ENCODE measurements at places on chromosomes 7 and 10.

DNA sequence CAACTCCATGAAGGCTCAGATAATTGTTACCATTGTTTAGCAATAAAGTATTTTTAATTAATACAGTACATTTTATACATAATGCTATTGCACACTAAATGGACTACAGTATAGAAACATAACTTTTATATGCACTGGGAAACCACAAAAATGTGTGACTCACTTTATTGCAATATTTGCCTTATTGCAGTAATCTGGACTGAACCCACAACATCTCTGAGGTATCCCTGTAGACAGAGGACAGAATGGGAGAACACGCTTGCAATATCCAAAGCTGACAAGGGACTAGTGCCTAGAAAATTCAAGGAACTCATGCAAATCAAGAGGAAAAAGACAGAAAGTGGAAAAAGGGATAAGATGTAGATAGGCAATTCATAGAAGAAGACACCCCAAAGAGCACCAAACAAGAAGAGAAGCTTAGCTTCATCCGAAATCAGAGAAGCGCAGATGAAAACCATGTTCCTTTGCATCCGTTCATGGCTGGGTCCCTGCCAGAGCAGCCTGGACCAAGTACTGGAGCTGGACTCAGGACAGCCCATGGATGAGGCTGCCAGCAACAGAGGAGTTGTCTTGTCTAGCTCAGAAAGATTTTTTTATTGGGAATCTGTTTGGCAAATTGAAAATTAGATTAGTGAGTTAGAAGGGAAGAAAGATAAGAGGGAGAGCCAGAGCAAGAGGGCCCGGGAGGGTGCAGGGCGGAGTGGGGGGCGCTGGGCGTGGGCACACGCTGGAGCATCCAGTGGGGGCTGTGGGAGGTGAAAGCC is 16.0 kb upstream of the GALNTL5 start:
- peak; percentile 62 for DNase-seq

- peak; percentile 0 for DNase-seq
Measured at GRCh38 chr7:88306590-88307048, at the start of gene STEAP4. TSS of gene STEAP4 (minus strand) at chr7:88306894. CDS start at chr7:88284269, 22,625 bp downstream.

GRCh38 chr10:25113191-25114035 is 61.4 kb upstream of the GPR158 start:
- DNase-seq = peak; percentile 53

DNA sequence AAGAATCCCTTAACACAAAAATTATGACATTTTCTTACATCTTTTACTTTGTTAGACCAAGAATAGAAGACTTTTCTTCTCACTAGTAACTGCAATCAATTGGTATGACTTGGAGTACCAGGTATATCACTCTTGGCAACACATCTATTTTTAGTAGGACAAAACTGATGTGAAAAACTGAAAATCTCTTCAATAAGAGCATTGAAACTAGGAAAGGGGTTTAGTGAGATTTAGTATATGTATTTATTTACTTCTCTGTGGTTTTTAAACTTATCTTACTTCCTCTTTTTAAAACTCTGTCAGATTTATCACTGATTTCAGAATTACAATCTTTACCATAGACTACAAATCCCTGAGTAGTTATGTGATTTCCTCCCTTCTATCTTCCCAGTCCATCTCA is 366.2 kb downstream of the PCDH15 start:
- no peak for DNase-seq

DNA sequence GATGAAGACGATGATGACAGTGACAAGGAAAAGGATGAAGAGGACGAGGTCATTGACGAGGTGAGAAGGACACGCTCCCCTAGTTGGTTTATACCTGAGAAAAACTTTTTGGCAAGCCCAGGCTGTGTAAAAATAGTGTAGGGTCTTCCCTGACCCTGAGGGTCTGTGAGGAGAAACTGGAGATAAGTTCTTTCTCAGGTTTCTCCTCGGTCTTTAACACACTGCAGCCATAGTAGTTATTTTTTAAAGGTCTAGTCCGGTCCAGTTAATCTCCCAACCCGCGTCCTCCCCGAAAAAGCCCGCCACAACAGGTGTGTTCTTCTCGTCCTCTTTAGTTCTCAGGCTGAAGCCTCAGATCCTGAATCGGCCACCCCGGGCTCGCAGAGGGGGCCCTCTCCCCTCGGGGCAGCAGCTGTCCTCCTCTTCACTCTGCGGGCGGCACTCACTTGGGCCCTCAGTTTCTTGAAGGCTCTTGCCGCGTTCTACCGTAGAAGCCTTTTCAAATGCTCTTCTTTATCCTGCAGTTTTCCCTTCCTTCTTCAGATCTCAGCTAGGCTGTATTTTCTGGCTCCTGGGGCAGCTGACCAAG is 411 bp downstream of the BCCIP start:
- DNase-seq = peak; percentile 1

DNA sequence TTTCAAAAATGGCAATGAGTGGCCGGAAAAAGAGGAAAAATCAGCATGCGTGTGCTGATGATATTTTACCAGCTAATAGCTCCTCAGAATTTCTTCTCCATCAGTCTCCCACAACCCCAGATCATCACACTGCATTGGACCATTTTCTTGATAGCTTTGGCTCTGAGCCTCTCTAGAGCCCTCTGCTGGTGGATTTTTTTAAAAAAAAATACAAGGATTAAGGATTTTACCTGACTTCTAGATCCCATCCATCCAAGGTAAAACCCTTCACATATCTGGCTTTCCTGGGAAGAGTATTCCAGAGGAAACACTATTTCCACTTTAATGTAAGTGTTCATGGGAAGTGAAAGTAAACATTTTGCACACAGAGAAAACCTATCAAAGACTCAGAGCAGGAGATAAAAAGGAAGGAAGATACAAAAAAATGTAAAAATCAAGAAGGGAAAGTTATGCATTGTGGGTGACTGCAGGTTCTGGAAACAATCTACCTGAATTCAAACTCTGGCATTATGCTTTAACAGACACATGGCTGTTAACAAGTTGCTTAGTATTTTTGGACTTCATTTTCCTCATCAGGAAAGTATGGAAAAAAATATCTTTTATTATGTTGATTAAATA is 380.9 kb downstream of the LRRTM3 start:
- peak; percentile 4 for DNase-seq

DNA sequence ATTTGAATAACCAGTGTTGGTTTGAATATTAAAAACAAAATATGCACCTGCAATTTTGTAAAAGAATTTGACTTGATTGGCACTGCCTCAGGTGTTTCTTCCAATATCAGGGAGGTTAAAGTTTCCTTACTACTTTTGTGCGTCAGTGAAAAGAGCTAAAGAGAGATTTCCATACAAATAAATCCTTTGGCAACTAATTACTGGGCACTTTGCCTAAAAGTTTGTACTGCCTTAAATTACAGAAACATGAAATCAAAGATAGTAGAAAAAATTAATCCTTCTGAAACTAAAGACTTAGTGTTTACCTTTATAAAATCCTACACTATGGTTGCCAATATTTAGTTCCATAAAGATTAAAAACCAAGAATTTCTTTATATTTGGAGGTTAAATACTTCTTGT is 72.5 kb downstream of the DNAJB9 start:
- no peak for DNase-seq

- DNase-seq = no peak
Measured at GRCh38 chr7:154699417-154699816, 303.5 kb downstream of the PAXIP1 start.

GRCh38 chr10:103802637-103803353 is 52.6 kb downstream of the SH3PXD2A start:
- DNase-seq = no peak

- DNase-seq = no peak
Measured at GRCh38 chr7:26580064-26580591, 284.3 kb downstream of the SKAP2 start.

Measured in IMR-90 (cell line).